Osteocyte (in vitro differentiated cells): ENCODE measurements at places on chromosomes 4 and X.

- no peak for DNase-seq
Observed at GRCh38 chrX:38970074-38970473, 168.8 kb downstream of the MID1IP1 start.

- no peak for DNase-seq
Observed at GRCh38 chr4:150402871-150403272, 179.1 kb upstream of the MAB21L2 start.

GRCh38 chrX:128973033-128973432 lies 550.3 kb downstream of the SMARCA1 start:
- DNase-seq = no peak

DNA sequence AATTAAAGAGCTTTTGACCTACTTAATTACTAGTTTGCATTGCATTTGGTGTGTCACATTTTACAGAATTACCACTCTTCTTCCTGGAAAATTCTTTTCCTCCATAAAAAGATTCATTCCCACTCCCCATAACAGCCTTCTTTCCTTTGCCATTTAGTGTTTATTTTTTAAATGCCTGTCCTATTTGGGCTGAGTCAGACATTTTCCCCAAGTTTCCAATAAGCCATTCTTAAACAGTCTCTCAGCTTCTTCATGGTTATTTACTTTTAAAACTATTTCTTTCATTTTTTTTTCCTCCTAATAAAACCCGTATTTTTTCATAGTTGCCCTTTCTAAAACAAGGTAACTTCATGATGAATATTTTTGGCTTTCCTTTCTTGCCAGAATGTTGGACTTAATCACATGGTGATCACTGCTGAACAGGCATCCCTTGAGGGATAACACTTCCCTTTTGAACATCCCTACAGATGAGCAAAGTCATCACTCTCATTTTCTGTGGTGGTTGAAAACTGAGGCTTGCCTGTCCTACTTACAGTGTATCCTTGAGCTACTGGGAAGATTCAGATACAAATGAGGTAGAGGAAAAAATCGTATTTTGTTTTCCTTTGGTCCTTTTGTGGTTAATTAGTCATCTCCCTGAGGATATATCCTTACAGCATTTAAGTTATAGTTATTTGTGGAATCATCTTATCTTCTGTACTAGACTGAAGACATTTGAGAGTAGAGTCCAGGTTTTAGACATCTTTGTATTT lies 520.5 kb upstream of the NR3C2 start:
- no peak for DNase-seq

- DNase-seq = no peak
Observed at GRCh38 chrX:1261285-1261684, 7.3 kb upstream of the CSF2RA start.

DNA sequence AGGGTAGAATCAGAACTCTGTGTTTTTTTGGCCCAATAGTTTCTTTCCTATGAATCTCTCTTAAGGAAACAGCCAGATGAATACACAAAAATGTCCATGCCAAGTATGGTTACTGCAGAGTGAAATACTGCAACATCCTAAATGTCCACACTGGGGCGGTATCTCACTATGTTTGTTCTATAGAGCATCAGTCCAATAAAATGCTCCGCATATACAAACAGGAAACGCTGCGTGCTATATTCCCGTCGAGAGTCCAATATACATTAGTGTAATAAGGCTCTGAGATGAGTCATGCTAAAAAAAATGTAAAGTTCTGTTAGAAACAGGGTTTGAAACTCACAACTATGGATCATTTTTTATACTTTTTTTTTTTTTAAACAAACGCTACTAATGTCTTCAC lies 72.9 kb upstream of the ENOX2 start:
- DNase-seq = no peak

DNA sequence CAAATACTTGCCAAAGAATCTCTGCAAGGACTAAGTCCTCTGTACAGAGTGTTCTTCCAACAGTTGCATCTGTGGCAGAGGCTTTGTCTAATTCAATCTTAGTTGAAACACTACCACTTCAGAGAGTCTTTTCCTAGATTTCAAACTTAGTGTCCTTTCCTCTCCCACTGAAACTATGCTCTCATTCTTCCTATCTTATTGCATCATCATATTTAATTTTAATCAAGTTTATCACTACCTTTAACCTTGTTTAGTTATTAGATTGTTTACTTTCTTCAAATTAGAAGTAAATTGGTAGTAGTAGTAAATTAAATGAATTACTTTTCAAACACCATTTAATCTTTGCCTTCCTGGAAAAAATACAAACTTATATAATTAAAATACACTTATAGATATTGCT lies 1082.3 kb upstream of the PABPC4L start:
- DNase-seq = no peak

DNA sequence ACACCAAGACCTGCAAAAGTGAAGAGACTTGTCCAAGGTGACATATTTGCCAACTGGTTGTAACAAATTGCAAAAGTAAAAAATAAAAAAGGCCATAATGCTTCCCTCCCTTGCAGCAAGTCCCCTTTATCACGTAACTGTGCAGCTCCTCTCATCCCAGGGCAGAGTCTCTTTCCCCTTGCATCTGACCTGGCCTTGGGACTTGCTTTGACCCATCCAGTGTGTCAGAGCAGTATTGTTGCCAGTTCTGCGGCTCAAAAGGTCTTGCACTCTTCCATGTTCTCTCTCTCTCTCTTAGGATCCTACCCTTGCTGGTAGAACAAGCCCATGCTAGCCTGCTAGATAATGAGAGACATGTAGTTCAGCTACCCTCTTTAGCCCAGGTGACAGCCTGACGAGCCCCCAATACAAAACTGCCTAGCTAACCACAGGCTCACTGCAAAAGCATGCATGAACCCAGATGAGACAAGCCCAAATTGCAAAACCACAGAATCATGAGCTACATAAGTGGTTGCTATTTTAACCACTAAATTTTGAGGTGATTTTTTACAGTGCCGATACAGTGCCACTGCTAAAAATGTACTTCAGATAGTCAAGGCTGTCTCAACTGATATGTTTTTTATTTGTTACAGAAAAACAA lies 289.5 kb upstream of the PPARGC1A start:
- no peak for DNase-seq
